Articular chondrocyte of knee joint (primary cell): ENCODE measurements at places on chromosomes 11 and 22. TPM values are rescaled to one million over a fixed set of nuclear protein-coding genes. Genes with fewer than 3 reads are reported as not detected.

LRRN4CL gene
- 20.1 and 20.6 TPM in 2 replicates for total RNA-seq

FOLR3 gene
- total RNA-seq: 0.78 and 1.1 TPM in 2 replicates

PRR33 gene
- total RNA-seq: under 0.01 TPM in 1 of 2 replicates, not detected in the other

TEAD1 gene
- total RNA-seq: 145 and 177 TPM in 2 replicates

HOATZ gene
- total RNA-seq: not detected in 2 replicates

TBX10 gene
- total RNA-seq: not detected in 2 replicates

KIF18A gene
- total RNA-seq: 7.8 and 12.0 TPM in 2 replicates

MTA2 gene
- 95.1 and 110 TPM in 2 replicates for total RNA-seq

TBC1D22A gene
- 18.6 and 21.7 TPM in 2 replicates for total RNA-seq

HORMAD2 gene
- total RNA-seq: not detected in 2 replicates

OR52E8 gene
- not detected in 2 replicates for total RNA-seq

RFPL1 gene
- not detected in 2 replicates for total RNA-seq

FAM227A gene
- total RNA-seq: 3.1 and 3.3 TPM in 2 replicates

UPK3A gene
- total RNA-seq: not detected in 2 replicates

RFPL3 gene
- total RNA-seq: not detected in 2 replicates

XKR3 gene
- total RNA-seq: not detected in 2 replicates
